ENCODE measurements at places on chromosomes 7 and 10. TPM values are rescaled to one million over a fixed set of nuclear protein-coding genes. Genes with fewer than 3 reads are reported as not detected.

DYDC1 gene
- total RNA-seq = not detected

AZGP1 gene
- total RNA-seq = not detected

PDCD11 gene
- 49.9 TPM for total RNA-seq

NXPH1 gene
- total RNA-seq = not detected

AGAP5 gene
- total RNA-seq = 11.3 TPM

TPK1 gene
- total RNA-seq = 17.7 TPM

NPFFR1 gene
- total RNA-seq = 0.03 TPM

CCDC3 gene
- not detected for total RNA-seq

CDK5 gene
- total RNA-seq = 15.3 TPM

NKX1-2 gene
- not detected for total RNA-seq

HTR7 gene
- total RNA-seq = 0.14 TPM

DNA sequence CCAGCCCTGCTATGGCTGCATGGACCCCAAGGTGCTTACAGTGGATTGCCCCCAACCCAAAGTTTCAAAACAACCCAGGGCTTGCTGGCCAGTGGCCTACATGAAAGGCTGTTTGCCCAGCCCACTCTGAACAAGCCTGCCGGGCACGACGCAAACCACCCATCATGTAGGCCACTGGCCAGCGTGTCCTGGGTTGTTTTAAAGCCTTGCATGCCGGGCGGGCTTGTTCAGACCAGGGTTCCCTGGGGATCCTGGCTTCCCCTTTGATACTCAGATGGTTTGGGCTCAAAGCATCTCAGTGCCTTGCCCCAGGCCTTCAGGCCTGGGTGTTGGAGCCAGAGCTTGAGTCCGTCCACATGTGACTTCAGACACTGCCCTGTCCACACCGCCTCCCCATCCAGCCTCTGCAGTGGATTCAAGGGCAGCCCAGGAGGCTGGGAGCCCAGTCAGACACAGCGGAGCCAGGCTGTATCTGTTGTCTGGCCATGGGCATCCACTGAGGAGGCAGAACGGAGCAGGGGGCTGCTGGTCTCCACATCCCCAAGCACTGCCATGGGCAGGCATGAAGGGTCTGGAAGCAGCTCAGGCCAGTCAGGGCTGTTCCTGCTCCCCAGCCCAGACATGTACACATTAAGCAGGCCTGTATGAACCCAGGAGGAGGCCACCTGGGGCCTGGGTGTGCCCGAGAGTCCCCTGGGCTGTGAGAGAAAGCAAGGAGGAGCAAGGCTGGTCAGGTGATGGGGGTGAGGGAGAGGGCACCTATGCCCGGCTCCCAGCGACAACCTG lies 4.0 kb upstream of the ADIRF start:
- no peak for DNase-seq

DNA sequence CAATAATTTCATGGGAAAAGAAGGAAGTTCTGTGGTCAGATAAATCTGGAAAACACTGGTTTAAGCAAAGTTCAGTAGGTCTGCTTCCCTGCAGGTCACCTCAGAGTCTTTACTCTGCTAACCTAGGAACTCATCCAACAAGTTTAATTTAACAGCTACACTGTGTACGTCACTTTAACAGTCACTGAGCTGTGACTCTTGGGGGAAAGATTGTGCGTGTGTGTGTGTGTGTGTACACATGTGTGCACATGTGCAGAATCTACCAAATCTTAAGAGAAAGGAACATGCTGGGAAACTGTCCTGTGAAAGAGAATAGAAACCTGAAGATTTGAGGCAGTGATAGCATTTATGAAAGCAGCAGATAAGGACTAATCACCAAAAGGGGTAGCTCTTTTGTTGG lies 62.6 kb downstream of the IKZF1 start:
- DNase-seq = no peak

DNA sequence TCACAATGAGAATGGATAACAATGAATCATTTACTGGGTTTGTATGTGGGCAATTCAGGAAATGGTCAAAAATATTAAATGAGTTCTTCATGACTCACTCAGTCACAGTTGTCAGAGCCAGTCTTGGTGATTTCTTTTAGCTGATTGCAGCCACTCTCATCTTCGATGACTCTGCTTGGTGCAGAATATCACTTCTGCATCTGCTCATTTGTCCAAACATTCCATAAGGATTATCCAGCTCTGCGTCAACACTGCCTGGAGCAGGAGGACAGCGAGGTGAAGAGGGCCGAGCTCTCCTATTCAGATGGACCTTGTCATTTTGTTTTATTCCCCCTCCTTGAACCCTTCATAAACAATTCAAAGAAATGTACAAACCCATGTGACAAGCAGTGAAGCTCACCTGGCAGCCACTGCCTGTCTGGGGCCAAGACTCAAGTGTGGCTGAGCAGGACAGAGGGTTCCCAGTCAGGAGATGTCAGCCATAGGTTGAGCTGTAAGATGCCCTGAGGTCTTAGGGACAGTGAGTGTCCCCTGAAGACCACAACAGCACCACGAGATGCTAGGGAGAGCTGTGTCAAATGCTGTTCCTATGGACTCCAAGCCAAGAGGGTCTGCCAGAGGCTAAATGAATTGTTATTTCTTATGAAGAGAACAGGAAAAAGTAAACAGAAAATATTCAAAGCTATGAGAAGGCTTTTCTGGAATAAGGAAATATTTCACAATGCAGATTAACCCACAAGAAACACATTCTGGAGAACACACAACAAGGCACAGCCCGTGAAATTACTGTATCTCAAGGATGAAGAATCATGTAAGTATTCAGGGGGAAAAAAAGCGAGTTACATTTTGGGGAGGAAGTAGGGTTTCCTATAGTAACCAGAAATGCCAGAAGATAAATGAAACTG lies 33.1 kb upstream of the EGFR start:
- no peak for DNase-seq

- no peak for DNase-seq
Measured at GRCh38 chr7:135661311-135662122, 797 bp upstream of the STMP1 start.

GRCh38 chr10:118983263-118983662 lies 46.3 kb upstream of the NANOS1 start:
- no peak for DNase-seq

DNA sequence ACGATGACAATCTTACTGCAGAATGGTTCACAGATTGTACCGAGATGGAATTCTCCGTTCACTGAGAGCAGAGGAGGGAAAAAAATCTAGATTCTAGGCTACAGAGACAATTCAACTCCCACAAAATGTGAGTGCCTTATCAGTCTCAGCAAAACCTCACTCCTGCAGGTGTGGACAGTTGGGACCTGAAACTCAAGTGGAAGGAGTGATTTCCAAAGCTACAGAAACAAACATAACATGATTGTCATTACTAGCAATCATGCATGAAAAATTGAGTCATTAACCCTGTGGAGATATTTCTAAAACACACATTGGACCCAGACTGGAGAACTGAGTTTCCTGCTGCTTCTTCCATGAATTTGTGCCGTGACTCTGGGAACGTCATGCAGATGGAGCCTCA lies 70.3 kb downstream of the CALML3 start:
- DNase-seq = no peak

DNA sequence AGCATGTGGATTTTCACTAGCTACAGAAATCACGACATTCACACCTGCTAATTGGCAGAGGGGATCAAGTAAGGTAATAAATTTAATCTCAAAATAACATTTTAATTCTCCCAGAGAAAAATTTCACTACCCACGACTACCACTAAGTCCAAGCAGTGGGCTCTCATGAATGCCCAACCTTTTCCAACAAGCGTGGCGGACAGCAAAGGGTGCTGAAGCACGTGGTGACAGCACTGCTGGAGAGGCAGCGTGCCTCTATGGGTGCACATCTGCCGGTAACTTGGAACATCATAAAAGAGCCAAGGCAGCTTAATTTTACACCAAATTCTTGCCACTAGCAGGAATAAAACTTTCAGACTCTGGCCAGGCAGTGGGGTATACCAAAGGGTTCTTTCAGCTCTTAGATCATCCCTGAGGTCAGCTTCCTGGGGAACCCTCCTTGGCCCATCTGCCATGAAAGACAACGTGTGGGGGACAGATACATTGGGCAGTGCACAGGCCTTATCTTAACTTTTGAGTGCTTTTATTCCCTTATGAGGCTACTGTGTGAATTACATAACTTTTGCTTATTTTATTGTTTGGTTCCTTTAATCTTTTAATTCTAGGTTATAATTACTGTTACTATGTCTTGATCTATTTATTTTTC lies 206.7 kb upstream of the KCTD7 start:
- no peak for DNase-seq

GRCh38 chr7:96121752-96122151 lies 200.1 kb downstream of the SLC25A13 start:
- no peak for DNase-seq

GRCh38 chr7:43594020-43594419 lies 11.1 kb downstream of the STK17A start:
- no peak for DNase-seq

DNA sequence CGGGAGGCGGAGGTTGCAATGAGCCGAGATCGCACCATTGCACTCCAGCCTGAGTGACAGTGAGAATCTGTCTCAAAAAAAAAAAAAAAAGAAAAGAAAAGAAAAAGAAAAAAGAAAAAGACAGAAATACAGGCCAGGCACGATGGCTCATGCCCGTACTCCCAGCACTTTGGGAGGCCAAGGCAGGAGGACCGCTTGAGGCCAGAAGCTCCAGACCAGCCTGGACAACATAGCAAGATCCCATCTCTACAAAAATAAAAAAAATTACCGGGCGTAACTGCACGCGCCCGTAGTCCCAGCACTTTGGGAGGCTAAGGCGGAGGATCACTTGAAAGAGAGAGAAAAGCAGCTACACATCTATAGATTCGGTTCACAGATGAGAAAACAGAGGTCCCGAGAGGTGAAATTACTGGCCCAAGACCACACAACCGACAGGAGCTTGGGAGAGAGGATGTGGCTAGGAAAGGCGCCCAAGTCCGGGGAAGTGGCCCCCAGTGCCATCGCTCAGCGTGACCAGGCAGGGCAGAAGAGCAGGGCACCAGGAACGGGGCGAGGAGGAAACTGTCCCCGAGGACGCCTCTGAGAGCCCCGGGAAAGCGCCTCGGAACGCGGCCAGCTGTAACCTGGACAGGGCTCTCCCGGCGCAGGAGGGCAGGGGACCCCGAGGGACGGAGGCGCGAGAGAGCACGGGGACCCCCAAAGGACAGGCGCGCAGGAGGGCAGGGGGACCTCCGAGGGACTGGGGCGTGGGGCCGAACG lies 612 bp downstream of the SNX8 start:
- peak; percentile 33 for DNase-seq

DNA sequence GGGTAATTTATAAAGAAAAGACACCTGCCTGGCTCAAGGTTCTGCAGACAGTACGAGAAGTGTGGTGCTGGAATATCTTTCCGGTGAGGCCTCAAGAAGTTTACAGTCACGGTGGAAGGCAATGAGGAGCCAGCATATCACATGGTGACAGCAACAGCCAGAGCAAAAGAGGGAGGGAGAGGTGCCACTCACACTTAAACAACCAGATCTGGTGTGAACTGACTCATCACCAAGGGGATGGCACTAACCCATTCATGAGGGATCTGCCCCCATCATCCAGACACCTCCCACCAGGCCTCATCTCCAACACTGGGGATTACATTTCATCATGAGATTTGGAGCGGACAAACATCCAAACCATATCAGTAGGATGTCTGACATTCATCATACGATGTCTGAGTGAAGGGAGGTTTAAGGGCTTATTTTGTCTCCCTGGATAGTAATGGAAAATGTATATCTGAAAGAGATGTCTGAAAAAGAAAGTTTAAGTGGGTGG lies 23.5 kb upstream of the KBTBD2 start:
- no peak for DNase-seq

DNA sequence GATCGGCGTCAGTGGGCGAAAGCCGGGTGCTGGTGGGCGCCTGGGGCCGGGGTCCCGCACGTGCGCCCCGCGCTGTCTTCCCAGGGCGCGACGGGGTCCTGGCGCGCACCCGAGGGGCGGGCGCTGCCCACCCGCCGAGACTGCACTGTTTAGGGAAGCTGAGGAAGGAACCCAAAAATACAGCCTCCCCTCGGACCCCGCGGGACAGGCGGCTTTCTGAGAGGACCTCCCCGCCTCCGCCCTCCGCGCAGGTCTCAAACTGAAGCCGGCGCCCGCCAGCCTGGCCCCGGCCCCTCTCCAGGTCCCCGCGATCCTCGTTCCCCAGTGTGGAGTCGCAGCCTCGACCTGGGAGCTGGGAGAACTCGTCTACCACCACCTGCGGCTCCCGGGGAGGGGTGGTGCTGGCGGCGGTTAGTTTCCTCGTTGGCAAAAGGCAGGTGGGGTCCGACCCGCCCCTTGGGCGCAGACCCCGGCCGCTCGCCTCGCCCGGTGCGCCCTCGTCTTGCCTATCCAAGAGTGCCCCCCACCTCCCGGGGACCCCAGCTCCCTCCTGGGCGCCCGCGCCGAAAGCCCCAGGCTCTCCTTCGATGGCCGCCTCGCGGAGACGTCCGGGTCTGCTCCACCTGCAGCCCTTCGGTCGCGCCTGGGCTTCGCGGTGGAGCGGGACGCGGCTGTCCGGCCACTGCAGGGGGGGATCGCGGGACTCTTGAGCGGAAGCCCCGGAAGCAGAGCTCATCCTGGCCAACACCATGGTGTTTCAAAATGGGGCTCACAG lies 1.1 kb downstream of the EGFR start:
- no peak for DNase-seq

All from activated naive CD8-positive, alpha-beta T cell treated with anti-CD3 and anti-CD28 coated beads, Interleukin-2, amount 10 ng/mL, durations not matched to agents 7 days and 5 days (primary cell).